EH (cell line): ENCODE measurements at places on chromosomes 6 and 20.
A peak's percentile ranks its signal among the peaks of the same experiment; 100 is the strongest.

DNA sequence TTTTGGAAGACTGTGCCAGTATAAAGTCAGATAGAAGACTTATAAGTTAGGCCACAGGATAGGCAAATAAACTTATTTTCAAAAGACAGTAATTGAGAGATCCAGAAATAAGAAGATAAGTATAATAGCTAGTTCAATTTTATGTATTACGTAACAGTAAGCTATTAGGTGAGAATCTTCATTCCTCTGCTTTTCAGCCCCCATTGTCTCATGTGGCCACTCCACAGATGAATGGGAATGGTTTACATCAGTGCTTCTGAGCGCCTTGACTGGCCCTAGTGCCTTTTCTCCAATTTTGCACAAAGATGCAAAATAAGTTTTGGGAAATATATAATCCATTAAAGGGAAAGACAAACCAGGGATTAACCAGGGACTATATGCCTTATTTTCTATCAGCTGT is 550.5 kb downstream of the MMUT start:
- no peak for DNase-seq

GRCh38 chr20:8020314-8021079 is 936 bp upstream of the TMX4 start:
- peak; percentile 43 for DNase-seq

DNA sequence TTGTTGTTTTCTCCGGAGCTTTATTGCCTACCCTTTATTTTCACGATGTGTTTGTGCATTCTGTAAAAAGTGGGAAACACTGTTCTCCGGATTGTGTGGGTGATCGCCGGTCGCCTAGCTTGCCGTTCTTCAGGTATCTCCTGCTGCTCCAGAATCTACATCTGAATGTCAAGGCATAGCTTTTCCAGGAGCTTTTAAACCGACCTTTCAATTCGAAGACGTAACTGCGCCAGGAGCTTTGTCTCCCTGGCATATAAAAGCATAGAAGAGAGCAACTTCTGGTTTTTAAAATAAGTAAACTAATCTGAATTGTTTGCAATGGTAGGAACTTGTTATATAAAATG is 96.0 kb downstream of the HFE start:
- DNase-seq: no peak

DNA sequence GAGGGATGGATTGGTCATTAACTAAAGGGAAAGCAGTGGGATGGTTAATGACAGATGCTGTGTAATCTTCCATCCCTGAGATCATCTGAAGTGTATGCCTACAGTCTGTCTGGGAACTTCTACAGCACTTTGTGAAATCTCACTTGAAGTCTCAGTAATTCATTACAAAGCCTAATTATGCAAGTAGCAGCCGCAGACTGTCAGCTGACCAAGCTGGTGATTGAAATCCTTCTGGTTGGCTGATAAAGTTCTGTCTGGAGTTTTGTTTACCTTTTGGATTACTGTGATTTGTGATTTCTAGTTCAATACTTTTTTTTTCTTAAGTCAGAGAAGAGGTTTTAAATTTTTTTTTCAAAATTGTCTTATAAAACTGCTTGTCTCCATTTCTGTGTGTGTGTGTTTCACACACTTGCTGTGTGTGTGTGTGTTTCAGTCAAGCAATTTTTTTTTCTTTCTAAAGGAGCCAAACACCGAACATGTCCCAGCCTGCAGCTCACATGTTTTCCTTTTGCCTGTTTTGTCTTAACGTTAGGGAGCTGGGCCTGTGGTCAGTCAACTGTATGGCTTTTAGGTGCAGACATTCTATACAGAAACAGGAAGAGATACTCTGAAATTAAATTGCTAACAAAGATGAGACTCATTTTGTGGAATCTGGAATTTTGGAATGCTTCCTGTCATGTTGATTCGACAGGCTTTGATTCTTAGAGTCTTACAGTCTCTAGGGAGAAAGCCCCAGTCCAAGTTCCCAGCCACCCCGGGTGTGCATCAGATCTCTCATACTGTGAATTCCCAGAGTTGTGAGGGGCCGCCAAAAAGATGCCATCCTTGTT is 28.5 kb upstream of the ADGRF4 start:
- peak; percentile 12 for DNase-seq

DNA sequence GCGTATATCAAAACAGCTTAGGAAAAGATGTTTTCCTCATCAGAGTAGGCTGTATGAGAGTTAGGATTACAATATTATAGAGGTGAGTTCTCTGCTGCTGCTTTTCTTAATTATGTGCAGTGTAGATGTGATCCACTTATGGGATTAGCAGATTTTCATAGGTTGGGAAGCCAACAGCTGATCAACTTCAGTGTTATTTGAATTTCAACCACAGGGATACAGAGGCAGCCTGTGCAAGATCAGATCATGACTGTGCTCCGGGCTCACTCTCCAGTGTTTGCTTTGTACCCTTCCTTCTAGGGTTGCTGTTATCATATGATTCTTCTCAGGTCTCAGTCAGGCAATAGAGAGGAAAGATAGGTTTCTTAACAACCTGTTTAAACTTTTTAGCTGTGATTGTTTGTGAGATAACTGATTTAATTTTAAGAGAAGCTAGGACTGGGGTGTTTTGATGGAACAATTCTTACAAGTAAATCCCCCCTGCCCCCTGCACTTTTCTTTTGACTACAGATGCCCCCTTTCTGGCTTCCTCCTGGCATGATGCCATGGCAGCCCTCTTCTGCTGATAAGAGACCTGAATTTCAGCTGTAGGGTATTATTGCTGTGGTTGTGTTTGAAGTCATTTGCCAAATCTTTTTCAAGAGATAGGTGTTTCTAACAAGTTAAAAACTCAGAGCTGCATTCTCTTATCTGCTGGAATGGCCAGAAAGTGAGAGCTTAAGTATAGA is 8.5 kb downstream of the RNF8 start:
- no peak for DNase-seq

GRCh38 chr6:31065556-31065955 is 46.8 kb downstream of the C6orf15 start:
- DNase-seq: peak; percentile 72

DNA sequence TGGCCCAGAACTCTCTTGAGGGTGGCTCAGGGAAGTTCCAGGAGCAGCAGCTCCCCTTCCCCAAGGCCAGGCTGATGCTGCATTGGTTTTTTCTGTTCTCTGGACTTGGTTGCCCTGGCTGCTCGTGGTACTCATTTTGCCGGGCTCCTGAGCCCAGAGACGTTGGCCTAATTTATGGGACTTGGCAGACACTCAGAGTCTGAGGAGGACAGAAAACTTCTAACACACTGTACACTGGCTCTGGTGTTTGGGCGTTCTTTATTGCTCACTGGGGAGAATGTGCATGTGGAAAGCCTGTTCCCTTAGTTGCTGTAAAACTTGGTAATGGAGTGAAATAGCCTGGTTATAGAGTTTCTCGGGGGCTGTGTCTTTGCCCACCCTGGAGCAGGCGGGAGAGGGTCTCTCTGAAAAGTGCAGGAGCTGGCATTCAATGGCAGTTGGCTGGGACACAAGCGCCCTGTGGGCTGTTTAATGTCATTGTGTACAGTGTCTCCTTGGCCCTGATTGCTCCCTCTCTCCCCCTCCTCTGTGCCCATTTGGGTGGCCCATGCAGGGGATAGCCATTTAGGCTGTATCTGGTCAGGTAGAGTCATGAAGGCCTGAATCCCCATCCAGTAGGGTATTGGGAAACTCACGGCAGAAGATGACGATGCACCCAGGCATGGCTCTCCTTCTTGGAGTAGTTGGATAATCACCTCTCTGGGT is 109.3 kb downstream of the CDC5L start:
- peak; percentile 46 for DNase-seq

DNA sequence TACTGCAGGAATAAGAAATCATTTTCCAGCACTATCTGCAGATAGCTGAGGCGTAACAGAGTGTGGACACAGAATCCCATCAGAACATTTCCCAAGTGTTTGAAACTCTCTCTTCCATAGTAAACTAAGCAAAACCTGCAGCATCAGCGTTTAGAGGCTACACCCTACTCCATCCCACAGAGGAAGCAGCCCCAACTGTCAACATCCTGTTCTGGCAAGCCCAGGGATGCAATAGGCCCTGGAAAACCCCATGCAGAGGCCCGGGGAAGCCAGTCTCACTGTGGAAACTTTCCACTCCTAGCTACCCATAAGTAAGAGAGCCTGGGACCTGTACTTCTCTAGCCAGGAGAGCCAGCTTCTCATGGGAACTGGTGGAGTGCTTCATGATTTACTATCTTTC is 129.4 kb downstream of the LY86 start:
- DNase-seq: no peak

GRCh38 chr20:9919271-9920014 is 80.6 kb upstream of the PAK5 start:
- no peak for DNase-seq
